ENCODE measurements at places on chromosomes 5 and 9.

- no peak for DNase-seq
Observed at GRCh38 chr5:113043491-113043931, 66.9 kb downstream of the DCP2 start.

DNA sequence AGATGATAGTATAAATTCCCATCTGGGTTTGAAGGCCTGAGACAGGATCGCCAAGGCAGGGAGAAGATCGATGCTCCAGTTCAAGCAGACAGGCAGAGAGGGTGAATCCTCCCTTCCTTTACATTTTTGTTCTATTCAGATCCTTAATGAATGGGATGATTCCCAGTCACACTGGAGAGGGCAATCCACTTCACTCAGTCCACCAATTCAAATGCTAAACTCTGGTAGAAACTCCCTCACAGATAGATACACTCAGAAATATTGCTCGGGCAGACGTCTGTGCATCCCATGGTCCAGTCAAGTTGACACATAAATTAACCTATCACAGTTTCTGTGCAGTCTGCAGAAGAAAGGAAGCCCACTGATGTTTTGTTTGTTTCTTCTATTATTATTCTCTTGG, 193.1 kb upstream of the ZNF462 start:
- DNase-seq, result no peak

DNA sequence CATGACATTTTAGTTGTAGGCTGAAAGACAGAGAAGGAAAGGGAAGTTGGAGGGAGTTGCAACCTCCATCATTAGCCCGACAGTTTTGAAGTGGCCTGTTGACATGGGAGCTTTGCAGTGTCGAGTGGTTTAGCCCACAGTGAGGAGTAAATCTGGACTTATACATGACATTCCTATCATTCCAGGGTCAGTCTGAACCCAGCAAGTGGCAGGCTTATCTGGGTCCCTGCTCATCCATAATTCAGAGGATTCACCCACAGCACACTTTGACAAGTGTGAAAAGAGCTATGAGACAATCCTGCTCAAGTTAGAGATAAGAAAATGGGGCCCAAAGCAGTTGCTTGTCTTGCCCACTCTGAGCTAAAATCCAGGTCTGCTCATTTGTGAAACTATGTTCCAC, 8.4 kb upstream of the TNC start:
- DNase-seq, result no peak

- no peak for DNase-seq
Observed at GRCh38 chr5:63128018-63128417, 549.4 kb downstream of the LRRC70 start.

DNA sequence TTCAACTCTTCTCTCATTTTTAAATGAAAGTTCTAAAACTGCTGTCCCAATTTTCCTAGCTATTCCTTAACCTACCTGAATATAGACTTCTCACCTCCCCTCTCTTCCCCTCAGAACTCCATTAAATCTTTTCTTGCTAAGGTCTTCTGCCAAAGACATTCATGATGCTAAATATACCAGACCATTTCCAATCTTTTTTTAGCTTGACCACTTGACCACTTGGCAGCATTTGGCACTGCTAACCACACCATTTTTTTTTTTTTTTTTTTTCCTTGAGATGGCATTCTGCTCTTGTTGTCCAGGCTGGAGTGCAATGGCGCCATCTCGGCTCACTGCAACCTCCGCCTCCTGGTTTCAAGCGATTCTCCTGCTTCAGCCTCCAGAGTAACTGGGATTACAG, 3.6 kb upstream of the ZNF131 start:
- no peak for DNase-seq

GRCh38 chr5:54820346-54821134, 164.9 kb downstream of the ESM1 start:
- DNase-seq, result no peak

GRCh38 chr5:58366461-58366860, 93.4 kb downstream of the PLK2 start:
- DNase-seq, result no peak

- DNase-seq, result no peak
Observed at GRCh38 chr5:113321276-113321675, 113.5 kb downstream of the TSSK1B start.

GRCh38 chr5:146805081-146805480, 73.5 kb downstream of the PPP2R2B start:
- no peak for DNase-seq

DNA sequence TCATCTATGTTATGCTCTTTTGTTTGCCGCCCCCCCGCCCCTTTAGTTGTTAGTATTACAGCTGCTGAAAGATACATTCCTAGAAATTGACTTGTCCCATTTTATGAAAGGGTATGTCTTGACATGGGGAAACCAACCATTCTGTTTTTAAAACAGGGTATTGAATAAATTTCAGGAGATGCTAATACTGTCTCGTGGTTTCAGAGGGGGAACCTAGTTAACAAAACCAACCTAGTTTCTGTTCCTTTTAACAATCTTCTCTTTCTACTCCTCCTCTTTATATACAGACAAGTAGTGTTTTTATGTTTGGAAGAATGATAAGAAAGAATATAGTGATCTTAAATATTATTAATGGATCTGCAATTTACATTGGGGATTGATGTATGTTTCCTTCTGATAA, 3.5 kb downstream of the PIP5K1B start:
- no peak for DNase-seq

All from fibroblast of skin of left quadriceps (primary cell).